Fibroblast of villous mesenchyme (primary cell): ENCODE measurements at places on chromosomes 7 and 10. TPM values are rescaled to one million over a fixed set of nuclear protein-coding genes. Genes with fewer than 3 reads are reported as not detected.

Gene MOGAT3
- not detected in 2 replicates for total RNA-seq

Gene OPALIN
- total RNA-seq = not detected in 2 replicates

DNA sequence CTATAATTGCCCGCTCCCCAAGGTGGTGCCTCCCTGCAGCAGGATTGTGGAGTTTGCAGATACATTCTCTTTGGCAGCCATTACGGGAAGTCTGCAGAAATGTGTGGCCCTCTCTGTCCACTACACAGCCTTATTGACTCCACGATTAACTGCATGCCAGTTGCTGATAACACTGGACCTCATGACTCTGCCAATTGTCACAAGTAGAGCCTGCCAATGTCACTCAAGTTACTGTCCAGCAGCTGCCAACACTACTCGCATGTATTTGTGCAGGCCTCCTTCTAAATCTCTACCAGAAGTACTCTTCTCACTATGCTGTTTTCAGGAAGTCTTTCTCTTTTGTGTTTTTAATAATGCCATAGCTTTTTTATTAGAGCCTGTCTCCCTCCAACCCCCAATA, 128.8 kb downstream of the PPP1R3A start:
- no peak for DNase-seq

Gene LRRD1
- total RNA-seq = under 0.01 TPM in 1 of 2 replicates, not detected in the other

DNA sequence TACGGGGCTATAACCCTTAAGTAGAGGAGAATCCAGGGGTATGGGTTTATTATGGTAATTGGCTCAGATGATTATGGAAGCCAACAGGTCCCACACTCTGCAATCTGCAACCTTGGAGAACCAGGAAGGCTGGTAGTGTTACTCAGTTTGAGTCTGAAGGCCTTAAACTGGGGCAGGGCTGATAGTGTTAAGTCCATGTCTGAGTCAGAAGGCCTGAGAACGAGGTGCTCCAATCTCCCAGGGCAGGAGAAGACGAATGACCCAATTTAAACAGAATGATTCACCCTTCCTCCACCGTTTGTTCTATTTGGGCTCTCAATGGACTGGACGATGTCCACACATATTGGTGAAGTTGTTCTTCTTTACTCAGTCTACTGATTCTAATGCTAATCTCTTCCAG, 244.5 kb upstream of the PTER start:
- no peak for DNase-seq
